ENCODE measurements at places on chromosomes 11 and 22.

DNA sequence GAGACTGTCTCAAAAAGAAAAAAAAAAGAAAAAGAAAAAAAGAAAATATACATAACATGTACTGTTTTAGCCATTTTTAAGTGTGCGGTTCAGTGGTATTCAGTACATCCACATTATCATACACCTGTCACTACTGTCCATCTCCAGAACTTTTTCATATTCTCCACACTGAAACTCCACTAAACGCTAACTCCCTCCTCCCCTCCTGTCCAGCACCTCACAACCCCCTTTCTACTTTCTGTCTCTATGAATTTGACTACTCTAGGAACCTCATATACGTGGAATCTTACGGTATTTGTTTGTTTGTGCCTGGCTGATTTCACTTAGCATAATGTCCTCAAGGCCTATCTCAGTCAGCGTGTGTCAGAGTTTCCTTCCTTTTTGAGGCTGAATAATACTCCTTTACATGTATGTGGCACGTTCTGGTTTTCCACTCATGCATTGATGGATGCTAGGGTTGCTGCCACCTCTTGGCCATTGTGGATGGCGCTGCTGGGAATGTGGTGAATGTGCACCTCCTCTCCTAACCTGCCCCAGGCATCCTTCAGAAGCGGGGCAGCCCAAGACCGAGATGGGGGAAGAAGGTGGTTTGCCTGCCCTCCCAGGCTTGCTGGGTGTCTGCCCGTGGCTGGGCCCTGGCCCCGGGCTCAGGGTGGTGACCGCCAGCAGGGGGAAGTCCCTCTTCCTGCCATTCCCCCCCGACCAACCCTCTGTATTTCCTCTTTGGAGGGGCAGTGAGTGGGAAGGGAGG, 60.5 kb downstream of the BCR start:
- DNase-seq: peak; percentile 14

- no peak for DNase-seq
Observed at GRCh38 chr11:79431535-79431934, 9.3 kb downstream of the TENM4 start.

DNA sequence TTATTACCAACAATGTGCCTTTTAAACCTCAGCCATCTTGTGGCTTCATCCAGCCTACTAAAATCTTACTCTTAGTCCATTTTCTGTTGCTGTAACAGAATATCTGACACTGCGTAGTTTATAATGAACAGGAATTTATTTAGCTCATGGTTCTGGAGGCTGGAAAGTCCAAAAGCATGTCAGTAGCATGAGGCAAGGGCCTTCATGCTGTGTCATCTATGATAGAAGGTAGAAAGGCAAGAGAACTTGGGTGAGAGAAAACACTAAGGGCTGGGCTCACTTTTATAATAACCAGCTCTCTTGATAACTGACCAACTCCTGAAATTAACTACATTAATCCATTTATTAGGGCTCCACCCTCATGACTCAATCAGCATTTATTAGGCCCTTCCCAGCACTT, 13.5 kb downstream of the BTBD10 start:
- DNase-seq: no peak

DNA sequence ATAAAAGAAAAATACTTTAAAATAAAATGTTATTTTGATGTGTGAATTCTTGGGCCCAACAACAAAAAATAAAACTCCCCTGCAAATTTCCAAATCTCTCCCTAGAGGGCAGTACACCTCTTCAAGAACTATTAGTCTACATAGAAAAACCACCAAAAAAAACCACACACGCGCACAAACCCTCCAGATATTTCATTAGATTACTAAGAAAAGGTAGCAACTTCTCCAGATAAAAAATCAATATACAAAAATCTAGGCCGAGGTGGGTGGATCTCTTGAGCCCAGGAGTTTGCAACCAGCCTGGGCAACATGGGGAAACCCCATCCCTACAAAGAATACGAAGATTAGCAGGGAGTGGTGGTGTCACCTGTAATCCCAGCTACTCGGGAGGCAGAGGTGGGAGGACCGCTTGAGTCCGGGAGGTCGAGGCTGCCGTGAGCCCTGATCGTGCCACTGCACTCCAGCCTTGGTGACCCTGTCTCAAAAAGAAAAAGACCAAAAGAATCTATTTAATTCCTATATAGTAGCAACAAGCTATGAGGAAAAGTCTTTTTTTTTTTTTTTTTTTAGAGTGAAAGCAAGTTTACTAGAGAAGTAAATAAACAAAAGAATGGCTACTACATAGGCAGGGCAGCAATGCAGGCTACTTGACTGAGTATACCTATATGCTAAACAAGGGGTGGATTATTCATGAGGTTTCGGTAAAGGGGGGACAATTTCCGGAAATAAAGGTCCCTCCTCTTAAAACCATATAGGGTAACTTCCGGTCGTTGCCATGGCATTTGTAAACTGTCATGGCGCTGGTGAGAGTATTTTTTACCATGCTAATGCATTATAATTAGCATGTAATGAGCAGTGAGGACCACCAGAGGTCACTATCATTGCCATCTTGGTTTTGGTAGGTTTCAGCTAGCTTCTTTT, 13.1 kb downstream of the B3GNT6 start:
- peak; percentile 69 for DNase-seq
